GM13976 (cell line): ENCODE measurements at places on chromosomes 5 and 9.
A peak's percentile ranks its signal among the peaks of the same experiment; 100 is the strongest.

- DNase-seq = no peak
These were observed 40.6 kb upstream of the FER start for GRCh38 chr5:108707141-108707540.

DNA sequence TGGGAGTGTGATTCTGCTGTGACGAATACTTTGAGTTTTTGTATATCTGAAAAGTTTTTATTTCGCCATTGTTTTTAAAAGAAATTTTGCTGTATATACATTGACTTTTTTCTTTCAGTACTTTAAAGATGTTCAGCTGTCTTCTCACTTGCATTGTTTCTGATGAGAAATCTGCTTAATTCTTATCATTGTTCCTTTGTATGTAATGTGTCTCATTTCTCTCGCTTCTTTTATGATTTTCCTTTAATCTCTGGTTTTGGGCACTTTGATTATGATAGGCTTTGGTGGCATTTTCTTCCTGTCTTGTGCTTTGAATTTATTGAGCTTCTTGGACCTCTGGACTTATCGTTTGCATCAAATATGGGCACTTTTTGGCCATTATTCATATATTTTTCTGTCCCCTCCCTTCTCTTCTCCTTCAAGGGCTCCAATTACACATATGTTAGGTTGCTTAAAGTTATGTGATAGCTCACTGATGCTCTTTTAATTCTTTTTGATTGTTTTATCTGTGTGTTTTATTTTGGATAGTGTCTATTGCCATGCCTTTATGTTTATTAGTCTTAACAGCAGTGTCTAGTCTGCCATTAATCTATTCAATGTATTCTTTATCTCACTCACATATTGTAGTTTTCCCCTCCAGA is 30.6 kb downstream of the STX17 start:
- no peak for DNase-seq

GRCh38 chr5:83400701-83401100 is 70.8 kb upstream of the VCAN start:
- DNase-seq = no peak

- DNase-seq = no peak
These were observed 160.9 kb upstream of the SLC30A5 start for GRCh38 chr5:68932830-68933434.

DNA sequence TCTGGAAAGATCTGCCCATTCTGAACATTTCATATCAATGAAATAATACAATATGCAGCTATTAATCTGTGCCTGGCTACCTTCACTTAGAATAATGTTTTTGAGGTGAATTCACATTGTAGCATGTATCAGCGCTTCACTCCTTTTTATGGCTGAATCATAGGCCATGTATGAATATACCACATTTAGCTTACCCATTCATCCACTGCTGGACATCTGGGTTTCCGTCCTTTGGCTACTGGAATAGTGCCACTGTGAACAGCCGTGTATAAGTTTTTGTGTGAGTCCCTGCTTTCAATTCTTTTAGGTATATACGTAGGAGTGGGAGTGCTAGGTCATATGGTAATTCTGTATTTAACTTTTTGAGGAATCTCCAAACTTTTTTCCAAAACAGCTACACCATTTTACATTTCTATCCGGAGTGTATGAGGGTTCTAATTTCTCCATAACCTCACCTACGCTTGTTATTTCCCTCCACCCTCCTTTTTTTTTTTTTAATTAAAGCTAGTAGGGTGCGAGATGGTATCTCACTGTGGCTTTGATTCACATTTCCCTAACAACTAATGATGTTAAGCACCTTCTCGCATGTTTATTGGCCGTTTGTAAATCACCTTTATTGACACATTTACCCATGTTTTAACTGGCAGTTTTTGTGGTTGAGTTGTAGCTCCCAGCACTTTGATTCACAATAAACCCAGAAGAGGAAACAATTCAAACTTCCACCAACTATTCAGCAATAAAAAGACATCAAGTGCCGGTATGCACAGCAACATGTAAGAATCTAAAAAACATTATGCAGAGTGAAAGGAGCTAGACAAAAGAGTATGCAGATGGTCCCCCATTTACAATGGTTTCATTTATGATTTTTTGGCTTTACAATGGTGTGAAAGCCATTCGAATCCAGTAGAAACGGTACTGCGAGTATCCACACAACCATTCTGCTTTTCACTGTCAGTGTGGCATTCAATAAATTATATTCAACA is 8.1 kb downstream of the SEMA4D start:
- DNase-seq = no peak

GRCh38 chr9:126299706-126300276 is 26.8 kb upstream of the MVB12B start:
- DNase-seq = no peak

- no peak for DNase-seq
These were observed 66.3 kb upstream of the PRRC1 start for GRCh38 chr5:127451096-127451495.

GRCh38 chr5:139386050-139386438 is 2.9 kb upstream of the SLC23A1 start:
- no peak for DNase-seq

GRCh38 chr9:36486329-36486932 is 86.3 kb upstream of the MELK start:
- peak; percentile 26 for DNase-seq

DNA sequence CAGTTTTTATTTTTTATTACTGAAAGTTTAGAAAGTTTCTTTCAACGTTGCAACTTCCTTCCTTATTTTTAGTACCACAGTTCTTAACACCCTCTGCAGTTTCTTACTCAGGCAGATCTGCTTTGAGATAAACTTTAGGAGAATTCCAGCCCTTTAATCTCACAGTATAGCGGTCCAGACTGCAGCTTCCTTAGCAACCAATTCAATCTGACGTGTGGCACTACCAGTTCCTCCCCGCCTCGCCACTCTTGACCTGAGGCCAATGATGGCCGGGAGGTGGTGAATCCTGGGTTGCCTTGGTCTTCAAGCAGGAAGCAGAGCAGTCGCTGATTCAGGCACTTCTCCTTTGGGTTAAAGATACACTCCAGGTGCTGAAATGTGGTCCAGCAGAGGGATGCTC is 334.3 kb upstream of the TRPC7 start:
- no peak for DNase-seq

- DNase-seq = peak; percentile 87
These were observed 6.9 kb downstream of the NOL6 start for GRCh38 chr9:33466565-33467495.
